ENCODE measurements at places on chromosomes 6 and 20. TPM values are rescaled to one million over a fixed set of nuclear protein-coding genes. Genes with fewer than 3 reads are reported as not detected.

The RIMS1 gene
- not detected for total RNA-seq

The RXRB gene
- total RNA-seq = 21.6 TPM

The TRIM31 gene
- not detected for total RNA-seq

DNA sequence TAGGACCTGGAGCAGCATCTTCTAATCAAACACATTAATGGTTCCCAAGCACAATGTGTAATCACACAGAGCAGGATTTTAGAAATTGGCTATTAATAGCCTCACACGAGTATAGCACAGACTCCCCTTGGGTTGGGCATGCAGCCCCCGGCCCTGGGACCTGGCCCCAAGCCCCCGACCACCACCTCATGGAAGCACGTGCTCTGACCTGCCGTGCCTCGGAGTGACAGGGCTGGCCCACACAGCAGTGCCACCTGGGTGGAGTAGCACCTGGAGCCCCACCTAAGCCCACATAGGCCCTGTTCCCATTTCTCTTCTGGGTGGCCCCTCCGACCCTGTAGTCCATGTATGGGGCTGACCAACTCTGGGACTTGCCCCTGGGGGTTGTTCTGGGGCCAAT, 171.8 kb downstream of the TTLL2 start:
- no peak for DNase-seq
- H3K4me3 ChIP-seq = no peak overlapping the region
- peaks cover 12% of the 10 kb centered on the region for H3K4me1 ChIP-seq
- H3K36me3 ChIP-seq = no peaks in the 10 kb centered on the region
- H3K27ac ChIP-seq = no peak overlapping the region
- no peaks in the 10 kb centered on the region for H3K27me3 ChIP-seq

GRCh38 chr6:160005211-160005610, 36.3 kb downstream of the IGF2R start:
- H3K36me3 ChIP-seq = no peaks in the 10 kb centered on the region
- no peaks in the 10 kb centered on the region for H3K27me3 ChIP-seq
- no peaks in the 10 kb centered on the region for H3K4me1 ChIP-seq
- H3K27ac ChIP-seq = no peak overlapping the region
- DNase-seq = no peak

- H3K4me3 ChIP-seq = no peak overlapping the region
- H3K27ac ChIP-seq = no peak overlapping the region
- no peaks in the 10 kb centered on the region for H3K4me1 ChIP-seq
- H3K36me3 ChIP-seq = no peaks in the 10 kb centered on the region
- no peaks in the 10 kb centered on the region for H3K27me3 ChIP-seq
- DNase-seq = no peak
Measured at GRCh38 chr6:131657222-131657621, 20.1 kb downstream of the ENPP3 start.

DNA sequence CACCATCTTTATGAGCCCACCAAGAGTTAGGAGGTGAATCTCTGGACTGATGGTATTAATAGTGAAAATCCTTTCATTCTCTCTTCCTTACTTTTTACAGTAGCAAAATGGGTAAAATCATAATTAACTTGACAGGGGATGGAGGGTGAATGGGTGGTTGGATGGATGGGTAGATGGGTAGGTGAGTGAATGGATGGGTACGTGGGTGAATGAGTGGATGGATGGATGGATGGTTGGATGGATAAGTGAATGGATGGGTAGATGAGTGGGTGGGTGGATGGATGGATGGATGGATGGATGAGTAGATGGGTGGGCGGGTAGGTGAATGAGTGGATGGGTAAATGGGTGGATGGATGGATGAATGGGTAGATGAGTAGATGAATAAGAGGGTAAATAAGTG, 63.2 kb downstream of the BMP7 start:
- no peaks in the 10 kb centered on the region for H3K27me3 ChIP-seq
- no peak for DNase-seq
- H3K27ac ChIP-seq = no peak overlapping the region
- H3K4me3 ChIP-seq = no peak overlapping the region
- H3K4me1 ChIP-seq = no peaks in the 10 kb centered on the region

All from ascending aorta (tissue), 2 donors.